ENCODE measurements at places on chromosomes 2 and 18.

DNA sequence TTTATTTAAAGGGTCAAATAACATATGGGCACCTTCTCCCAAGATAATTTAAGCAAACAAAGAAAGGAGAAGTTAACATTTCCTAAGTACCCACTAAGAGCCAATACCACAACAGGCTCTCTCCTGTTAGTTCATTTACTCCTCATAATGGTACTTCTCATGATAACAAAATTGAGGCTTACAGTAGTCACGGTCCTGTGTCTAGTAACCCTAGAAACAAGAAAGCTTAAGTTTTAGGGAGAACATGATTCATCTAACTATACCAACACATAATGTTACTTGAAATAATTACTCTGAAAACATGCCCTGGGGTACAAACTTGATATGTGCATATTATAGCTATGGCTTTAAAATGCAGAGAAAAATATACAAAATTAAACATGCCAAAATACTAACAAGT is 19.8 kb downstream of the IWS1 start:
- no peak for DNase-seq

DNA sequence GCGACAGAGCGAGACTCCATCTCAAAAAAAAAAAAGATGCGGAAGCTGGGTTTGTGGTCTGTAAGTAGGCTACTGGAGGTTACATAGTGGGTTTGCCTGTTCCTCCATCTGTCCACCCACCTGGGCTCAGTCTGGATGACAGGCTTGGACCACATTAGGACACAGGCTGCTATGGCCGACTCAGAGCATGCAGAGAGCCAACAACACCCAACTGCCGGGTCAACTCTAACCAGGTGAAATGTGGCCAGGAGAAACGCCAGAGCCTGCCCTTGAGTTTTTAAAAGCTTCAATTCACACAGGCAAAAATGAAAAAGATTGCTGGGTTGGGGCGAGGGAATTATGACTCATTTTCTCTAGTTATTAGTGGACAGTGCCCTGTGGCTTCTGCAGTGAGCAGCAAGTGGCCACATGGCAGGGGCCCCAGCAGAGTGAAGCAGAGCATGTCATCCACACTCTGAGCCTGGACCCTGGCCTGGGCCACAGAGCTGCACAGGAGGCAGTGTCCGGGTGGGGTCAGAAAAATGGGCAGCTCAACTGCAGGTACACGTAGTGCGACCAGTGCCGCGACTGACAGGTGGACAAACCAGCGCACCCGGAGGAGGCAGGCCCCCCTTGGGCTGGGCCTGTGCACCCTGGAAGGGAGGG is 67.4 kb downstream of the BIN1 start:
- DNase-seq = no peak

GRCh38 chr18:56382541-56382940 is 255.9 kb downstream of the TXNL1 start:
- no peak for DNase-seq

- no peak for DNase-seq
These were observed 71.7 kb downstream of the COL3A1 start for GRCh38 chr2:189045836-189046235.

- DNase-seq = no peak
These were observed 170.0 kb downstream of the ETAA1 start for GRCh38 chr2:67566958-67567635.

DNA sequence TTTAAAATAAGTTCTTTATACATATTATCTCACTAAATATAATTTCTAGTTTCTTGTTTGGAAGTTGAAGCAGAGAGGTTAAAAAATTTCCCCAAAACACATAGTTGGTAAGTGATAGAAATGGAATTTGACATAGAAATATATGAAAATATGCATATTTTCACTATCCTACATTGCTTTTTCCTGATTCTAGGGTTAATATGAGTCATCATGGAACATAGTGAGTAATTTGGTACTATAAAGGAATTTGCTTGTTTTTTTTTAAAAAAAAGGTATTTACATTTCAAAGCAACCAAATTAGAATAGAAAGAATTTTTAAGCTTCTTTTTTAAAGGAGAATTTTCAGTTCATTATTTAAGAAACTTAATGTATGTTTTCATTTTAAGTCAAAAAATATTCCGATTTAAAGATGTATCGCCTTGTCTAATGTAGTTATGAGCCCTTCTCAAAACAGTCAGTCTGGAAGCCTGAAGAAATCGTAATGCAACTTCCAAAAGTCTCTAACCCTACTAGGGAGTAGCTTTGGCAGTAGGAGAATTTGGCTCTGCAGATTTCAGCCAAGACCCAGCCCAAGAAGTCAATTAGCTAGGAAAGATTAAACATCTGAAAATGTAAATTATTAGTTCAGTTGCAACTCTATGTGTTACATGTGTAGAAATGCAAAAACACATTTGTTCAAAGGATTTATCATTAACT is 147.3 kb downstream of the RDH14 start:
- no peak for DNase-seq

DNA sequence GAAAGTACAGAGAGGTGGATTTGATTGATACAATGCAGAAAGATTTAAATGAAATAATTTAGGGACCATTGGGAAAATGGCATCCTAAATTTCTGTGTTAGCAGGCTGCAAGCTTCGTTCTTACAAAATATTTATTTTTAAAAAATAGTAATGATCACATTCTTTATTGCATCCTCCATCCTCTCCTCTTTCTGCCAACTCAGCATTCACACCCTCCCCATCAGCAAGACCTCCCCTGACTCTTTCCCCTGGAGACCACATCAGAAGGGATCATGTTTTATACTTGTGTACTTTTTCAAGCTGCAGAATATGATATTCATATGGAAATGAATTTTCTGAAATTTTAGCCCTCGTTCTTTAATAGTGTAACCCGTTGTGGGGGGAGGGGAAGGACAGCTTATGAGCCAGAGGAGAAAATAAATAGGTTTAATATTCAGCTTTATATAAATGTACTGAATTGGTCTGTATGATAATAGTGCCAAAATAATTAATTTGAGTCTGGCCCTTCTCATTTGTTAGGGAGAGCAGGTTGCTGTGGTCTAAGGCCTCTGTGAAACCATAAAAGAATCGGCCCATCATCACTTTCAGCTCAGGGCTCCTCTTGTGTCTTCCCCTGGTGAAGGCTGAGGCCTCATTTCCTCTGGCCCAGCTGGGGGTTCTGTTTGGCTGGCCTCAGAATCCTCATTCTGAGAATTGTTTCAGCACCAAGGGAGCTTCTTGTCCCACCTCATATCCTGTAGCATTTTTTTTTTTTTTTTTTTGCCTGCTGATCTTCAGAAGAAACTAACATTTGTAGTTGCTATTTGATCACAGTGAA is 330.8 kb downstream of the TXNL1 start:
- no peak for DNase-seq

GRCh38 chr18:58093311-58093803 is 49.3 kb downstream of the NEDD4L start:
- DNase-seq = no peak

DNA sequence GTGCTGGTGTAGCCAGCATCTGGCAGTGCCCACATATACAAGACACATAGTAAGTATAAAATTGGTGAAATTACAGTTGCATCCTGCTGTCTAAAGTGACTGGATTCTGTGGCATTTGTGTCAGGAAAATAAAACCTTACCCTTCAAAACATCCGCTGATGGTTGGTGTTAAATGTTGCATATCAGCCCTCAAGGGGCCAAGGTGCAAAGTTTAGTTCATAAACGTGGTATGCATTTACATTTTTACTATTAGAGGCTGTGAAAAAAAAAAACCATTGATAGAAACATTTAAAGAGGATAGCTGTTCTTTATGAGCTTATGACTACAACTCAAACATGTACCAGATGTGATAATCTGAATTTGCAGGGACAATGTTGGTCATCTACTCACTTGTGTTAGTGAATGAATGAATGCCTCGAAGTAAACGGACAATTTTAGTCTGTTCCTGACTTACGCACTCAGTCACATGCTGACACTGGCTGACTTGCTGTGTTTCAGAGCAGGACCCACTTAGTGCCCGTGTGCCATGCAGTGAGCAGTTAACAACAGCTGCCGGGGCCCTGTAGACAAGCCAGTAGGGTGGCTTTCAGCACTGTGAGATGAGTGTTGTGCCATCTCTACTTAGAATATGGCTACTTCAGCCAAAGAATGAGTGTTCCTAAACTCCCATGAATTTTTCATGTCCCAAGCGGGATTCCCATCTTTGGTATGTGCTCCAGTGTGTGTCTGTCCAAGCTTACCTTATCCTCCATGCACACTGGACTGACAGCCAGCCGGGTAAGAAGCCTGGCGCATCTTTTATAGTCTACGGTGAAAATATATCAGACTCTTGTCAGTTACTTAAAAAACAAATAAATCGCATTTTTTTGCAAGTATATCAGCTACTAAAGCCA is 5.3 kb downstream of the ALKAL2 start:
- no peak for DNase-seq

GRCh38 chr2:155679647-155680046 is 652.9 kb downstream of the NR4A2 start:
- no peak for DNase-seq

DNA sequence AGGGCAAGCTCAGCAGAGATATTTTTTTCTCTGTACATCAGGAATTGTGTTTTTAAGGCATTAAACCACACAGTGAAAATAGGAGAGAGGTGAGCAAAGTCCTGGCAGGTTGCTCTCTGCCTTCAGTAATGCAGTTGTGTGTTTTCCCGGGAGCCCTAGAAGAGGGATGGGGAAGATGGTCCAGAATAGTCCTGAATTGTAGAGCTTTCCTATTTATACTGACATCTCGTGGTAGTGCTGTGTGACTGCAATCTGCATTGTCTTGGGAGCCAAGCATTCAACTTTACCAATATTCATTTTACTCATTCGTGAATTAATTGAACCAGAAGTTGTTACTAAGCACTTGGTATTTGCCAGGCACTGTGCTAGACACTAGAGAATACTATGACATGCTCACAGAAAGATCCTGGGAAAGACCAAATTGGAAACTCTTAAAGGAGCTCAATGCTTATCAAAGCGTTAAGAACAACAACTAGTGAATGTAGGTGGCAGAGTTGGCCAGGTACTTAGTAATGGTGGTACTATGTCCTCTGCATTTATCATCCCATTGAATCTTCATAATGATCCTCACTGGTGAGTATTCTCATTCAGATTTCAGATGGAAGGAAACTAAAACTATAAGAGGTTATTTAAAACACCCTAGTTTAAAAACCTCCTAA is 214.6 kb downstream of the TRIB2 start:
- DNase-seq = no peak
